ENCODE measurements at places on chromosomes 6 and 20.

- no peak for DNase-seq
Measured at GRCh38 chr20:62186887-62187866, 4.3 kb downstream of the MTG2 start.

DNA sequence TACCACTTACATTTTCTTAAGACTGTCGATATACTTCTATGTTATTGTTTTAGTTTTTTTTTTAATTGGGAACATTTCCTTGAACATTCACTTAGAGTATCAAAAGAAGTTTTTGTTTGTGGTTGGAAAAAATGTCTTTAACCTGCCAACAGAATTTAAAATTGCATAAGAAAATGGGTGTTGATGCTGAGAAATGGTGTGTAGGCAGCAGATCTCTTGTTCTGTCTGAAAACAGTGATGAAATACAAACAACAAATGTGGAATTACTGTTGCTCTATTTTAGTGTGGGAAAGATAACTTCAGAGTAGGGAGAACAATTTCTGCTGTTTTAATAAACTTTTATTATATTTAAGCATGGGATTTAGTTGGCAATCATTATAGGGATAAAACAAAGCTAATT lies 293.5 kb downstream of the CDKAL1 start:
- no peak for DNase-seq

DNA sequence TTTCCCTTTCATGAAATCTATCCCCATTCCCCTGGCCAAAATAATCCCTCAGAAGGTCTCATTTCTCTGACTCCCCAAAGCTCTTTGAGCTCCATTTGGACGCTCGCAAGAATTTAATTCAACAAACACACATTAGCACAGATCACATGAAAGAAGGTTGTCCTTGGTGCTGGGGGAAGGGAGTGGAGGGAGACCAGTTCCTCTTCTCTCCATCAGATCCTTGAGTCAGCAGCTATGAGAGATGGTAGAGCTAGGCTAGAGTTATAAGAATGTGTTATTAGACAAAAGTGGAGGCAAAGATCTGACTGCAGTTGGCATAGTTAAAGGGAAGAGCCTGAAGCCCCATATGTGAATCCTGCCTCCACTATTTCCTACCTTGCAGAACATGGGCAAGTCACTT lies 184.2 kb upstream of the CDYL start:
- no peak for DNase-seq

- DNase-seq = no peak
Measured at GRCh38 chr6:117545161-117545595, 57.1 kb downstream of the GOPC start.

- peak; percentile 31 for DNase-seq
Measured at GRCh38 chr6:119348096-119348747, 1.3 kb downstream of the MAN1A1 start.

DNA sequence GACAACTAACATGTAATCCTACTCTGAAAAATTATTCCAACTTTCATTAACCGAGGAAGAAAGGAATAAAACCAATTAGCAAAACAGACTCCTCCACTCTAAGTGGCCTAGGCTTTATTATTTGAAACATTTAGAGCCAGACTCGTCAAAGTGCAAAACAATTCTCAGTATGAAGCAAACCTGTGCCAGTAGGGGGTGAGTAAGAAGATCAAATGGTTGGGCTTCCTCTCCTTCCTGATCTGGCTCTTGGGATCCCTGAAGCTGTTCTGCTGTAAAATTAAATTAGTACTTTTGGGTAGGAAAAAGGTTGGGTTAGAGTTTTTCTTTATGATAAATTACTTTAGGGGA lies 177.6 kb upstream of the MAN1A1 start:
- peak; percentile 22 for DNase-seq

- DNase-seq = no peak
Measured at GRCh38 chr6:1247056-1247455, 64.8 kb upstream of the FOXQ1 start.

- DNase-seq = no peak
Measured at GRCh38 chr6:116512734-116513133, 1.3 kb downstream of the CALHM5 start.

- peak; percentile 81 for DNase-seq
Measured at GRCh38 chr6:3742426-3743344, 8.8 kb downstream of the PXDC1 start.

DNA sequence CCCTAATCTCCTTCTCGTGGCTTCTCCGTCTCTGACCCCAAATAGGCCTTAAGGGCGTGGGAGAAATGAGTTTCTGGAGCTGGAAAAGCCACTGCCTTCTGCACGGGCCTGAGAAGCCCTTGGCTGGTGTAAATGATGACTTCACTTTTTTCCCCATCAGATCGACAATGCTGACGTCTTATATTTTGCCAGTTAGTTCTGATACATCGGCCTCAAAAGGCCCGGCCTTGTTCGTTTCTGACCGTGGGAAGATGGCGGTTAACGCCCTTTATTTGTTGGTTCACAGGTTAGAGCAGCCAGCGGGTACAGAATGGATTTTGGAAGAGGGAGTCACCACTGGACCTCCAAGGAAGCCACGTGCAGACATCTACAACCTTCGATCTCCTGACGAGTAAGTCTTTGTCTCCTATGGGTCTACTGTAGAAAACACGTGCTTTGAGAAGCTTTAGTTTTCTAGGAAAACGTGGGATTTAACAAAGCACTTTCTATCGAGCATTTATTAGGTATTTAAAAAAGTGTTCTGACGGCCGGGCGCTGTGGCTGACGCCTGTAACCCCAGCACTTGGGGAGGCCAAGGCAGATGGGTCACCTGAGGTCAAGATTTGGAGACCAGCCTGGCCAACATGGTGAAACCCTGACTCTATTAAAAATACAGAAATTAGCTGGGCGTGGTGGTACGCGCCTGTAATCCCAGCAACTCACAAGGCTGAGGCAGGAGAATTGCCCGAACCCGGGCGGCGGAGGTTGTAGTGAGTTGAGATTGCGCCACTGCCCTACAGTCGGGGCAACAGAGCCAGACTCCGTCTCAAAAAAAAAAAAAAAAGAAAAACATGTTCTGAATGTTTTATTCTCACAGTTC lies 1.2 kb upstream of the ZNFX1 start:
- DNase-seq = no peak

DNA sequence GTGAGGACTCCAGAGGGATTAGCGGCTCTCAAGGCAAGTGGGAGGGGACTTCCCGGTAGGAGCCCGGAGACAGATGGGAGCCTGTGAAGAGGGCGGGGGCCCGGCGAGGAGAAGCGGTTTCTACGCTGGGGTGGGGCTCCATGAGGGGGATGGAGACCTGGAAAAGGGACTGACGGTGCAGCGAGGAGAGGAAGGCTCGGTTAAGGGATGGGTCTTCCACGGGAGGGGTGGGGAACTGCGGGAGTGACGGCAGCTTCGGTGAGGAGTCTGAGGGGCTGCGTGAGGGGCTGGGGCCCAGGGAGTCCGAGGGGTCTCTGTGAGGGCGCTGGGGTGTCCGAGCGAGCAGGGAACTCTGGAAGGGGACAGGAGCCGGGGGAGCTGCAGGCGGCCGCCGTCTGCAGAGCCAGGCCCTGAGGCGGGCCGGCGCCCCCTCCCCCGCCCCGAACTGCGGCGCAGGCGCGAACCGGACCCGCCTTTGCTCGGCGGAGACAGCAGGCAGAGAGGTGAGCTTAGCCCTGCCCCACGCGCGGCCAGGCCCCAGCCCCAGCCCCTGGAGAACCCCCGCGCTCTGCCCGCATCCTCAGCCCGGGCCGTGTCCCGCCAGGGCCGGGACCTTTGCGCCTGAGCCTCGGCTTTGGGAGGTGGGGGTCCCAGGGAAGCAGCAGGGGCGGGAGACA lies at the start of gene NRSN2:
Gene NRSN2 (plus strand): TSS at position 472 of the 677 bp plus-strand sequence. CDS start 2,533 bp downstream, outside the sequence.
- DNase-seq = peak; percentile 76

DNA sequence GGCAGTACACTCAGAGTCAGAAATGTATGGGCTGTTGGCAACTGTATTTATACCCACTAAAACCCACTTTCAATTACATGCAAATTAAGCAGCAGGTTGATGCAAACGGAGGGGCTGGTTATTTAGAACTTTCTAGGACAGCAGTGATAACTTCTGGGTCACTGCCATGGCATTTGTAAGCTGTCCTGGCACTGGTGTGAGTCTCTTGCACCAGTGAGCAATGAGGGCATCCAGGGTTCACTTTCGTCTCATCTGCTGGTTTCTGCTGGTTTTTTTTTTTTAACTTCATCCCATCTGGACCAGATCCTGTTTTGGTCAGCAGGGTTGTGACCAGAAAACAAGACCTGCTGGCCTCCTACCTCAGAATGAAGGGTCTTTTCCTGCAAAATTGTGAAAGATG lies 49.2 kb downstream of the CDH26 start:
- DNase-seq = no peak

GRCh38 chr6:31393932-31394331 lies 9.5 kb upstream of the MICA start:
- no peak for DNase-seq

GRCh38 chr6:30893001-30893591 lies 8.8 kb downstream of the DDR1 start:
- DNase-seq = no peak

GRCh38 chr6:163813979-163814493 lies 399.5 kb downstream of the QKI start:
- DNase-seq = no peak

GRCh38 chr20:24488064-24488799 lies 18.8 kb downstream of the SYNDIG1 start:
- no peak for DNase-seq

DNA sequence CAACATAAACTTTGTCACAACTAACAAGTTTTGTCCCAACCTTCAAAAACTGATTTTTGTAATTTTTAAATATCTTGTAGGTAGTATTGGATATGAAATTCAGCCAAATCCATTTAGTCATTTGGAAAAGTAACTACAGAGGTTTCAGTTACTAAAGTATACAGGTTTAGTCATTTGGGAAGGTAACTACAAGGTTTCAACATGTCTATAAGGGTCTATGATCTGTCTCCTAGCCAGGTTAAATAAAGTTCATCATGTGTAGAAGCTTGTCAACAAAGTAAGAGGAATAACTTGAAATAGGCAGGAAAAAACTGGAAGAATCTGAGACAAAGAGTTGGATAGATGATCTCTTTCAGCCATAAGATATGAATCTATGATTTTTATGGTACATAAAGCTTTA lies 229.8 kb downstream of the COL12A1 start:
- no peak for DNase-seq

GRCh38 chr6:33197431-33198048 lies 2.9 kb downstream of the RXRB start:
- peak; percentile 77 for DNase-seq

DNA sequence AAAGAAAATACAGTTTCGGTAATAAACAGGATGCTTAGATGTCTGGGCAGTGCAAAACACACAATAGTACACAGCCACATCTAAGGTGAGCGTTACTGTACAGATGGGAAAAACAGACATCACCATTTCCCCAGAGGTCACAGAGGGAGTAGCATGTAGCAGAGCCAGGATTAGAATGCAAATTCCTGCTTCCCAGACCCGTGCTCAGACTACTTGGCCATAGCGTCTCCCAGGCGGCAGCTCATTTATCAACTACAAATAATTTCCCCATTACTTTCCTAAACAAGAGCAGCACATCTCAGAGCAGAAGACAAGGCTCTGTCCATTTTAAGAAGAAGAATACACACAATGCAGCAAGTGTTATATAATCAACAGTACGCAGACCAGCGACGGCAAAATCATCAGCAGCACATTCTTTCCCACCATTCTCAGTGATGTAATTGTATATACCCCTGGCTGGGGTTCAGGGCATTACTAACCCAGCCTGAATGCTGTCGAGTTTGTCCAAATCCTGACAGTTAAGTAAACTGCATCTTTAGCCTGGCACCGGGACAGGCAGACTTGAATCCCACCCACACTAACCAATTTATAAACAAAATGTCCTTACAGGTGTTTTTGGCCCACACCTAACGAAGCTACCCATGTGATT lies 61.9 kb downstream of the CNKSR3 start:
- DNase-seq = peak; percentile 63

GRCh38 chr6:63415286-63415685 lies 95.5 kb upstream of the LGSN start:
- DNase-seq = no peak

- DNase-seq = no peak
Measured at GRCh38 chr6:7119272-7119801, 11.6 kb downstream of the RREB1 start.

DNA sequence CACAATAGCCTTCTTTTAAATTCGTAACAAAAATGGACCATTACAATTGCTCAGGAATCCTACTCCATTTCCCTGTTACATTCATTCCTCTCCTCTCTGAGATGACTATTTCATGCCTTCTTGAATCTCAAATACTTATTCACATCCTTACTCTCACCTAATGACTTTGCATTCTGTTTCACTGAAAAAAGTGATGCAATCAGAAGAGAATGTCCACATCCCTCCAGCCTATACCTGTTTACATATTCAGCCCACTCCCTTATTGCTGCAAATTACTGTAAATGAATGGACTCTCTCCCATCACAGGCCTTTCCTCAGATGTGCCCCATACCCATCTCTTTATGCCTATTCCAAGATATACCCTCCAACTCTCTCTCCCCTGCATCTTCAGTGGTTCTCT lies 8.6 kb downstream of the TAAR1 start:
- DNase-seq = no peak

GRCh38 chr20:63978319-63979228 lies 868 bp downstream of the SAMD10 start:
- DNase-seq = peak; percentile 48

DNA sequence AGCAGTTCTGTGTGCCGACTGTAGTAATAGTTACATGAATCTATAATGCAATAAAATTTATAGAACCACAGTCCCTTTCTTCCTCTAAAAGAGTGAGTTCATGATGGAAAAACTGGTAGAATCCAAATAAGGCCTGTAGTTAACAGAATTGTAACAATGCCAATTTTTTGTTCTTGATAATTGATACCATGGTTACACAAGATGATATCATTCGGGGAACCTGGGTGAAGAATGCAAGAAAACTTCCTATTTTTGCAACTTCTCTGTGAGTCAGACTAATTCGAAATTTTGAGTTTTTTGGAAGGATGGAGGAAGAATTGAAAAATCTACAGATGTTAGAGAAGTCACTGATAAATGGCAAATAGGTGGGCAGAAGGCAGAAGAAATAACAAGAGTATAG lies 381.8 kb downstream of the CDKAL1 start:
- DNase-seq = no peak

- DNase-seq = no peak
Measured at GRCh38 chr6:25918083-25918683, 12.3 kb downstream of the SLC17A2 start.

GRCh38 chr6:42696526-42697267 lies 25.7 kb downstream of the PRPH2 start:
- DNase-seq = no peak
